ENCODE measurements at places on chromosomes 2 and 18.

- DNase-seq: no peak
Measured at GRCh38 chr2:176554101-176555048, 285.1 kb downstream of the MTX2 start.

DNA sequence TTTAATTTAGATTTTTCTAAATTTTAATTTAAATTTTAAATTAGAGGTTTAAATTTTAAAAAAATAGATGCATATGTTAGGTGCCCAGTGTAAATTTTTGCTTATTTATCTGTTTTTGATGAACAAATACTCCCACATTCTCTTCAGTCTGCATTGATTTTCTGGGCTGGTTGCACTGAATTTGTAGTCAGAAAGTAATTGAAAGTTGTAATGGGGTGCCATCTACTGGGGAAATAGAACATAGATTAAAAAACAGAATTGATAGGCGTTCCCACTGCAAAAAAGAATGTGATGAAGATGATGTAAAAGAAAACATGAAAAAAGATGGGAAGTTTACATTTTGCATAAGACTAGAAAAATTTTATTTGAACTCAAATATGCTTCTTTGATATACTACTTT lies 51.7 kb upstream of the CCDC85A start:
- DNase-seq: peak; percentile 29

- DNase-seq: no peak
Measured at GRCh38 chr2:226183550-226183949, 616.1 kb downstream of the IRS1 start.

DNA sequence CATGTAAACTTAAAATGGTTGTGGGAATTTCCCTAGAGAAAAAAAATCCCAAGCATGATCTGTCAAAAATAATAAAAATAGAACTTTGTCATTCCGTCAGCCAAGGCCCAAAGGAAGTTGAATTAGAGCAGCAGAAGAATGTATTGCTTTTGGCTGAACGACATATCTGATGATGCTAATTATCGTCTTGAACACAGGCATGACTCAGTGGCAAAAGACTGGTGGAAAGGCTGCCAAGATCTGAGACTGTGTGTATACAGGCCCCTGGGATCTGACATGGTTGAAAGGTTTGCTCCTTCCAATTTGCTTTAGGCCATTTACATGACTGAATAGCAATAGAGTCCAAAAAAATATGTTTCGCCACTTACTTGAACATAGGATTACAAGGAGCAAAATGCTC lies 1057.1 kb upstream of the CRIM1 start:
- DNase-seq: no peak

DNA sequence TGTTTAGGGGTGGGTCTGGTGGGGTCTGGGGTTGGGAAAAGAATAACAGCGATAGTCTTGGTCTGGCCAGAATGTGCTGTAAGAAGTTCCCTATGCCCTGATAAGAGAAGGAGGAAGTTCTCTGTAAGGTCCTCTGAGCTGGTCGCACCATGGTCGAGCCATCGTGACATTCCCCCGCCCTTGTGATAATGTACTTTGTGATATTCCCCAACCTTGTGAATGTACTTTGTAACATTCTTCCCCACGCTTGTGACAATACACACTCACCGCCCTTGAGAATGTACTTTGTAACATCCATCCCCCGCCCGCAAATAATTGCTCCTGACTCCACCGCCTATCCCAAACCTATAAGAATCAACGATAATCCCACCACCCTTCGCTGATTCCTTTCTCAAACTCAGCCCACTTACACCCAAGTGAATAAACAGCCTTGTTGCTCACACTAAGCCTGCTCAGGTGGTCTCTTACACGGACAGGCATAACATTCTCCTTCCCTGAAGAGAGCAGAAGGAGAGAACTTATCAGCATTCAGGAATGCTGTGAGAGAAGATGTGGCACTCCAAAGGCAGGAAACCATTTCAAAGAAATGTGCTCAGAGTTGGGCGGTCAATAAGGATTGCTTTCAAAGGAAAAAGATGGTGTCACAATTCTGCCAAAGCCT lies 17.8 kb upstream of the DUSP19 start:
- no peak for DNase-seq

- no peak for DNase-seq
Measured at GRCh38 chr18:9135912-9136314, 668 bp upstream of the ANKRD12 start.

DNA sequence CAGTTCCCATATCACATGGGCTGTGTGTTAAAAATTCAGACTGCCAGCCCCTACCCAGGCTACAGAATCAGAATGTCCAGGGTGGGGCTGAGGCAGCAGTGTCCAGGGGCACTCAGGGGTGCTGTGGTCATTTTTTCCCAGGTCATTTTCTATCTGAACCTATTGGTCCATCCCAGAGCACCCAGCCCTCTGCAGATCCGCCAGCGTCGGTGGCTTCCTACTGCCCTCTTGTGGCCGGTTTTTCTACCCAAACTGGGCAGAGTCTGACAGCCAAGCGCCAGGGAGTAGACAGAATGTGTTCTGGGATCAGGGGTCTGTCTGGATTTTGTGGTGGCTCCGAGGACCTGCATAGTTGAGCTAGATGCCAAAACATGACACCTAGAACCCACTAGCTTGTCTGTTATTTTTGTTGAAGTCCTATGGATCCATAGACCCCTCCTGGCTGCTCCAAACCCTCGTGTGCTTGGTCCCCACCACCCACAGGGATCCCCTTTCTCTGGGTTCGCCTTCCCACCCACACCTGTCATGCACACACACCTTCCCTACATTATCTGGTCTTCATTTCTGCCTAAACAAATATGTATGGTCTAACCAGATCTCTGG lies 34.1 kb upstream of the RMDN2 start:
- peak; percentile 38 for DNase-seq

DNA sequence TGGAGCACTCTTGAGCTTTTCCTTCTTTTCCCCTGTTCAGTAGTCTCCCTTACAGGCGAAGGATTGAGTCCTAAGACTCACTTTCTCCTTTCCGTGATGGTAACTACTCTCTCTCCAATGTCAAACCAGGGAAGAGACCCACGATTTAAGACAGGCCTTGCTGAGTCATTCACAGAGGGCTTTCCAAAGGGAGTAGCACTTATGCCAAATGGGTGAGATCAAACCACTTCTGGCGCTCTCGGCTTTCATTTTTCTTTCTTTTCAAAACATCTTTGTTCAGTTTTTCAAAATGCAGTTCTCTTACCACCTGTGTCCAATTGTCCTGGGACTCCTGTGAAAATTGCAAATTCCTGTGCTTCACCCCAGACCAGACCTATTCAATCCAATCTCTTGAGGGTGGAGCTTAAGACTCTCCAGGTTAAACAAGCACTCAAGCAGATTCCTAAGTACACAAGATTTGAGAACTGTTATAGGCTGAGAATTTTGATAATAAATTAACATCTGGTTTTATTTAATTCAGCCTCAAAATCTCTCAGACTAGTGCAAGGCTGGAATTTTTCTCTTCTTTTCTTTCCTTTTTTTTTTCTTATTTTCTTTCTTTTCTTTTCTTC lies 14.4 kb upstream of the MRPL19 start:
- no peak for DNase-seq

DNA sequence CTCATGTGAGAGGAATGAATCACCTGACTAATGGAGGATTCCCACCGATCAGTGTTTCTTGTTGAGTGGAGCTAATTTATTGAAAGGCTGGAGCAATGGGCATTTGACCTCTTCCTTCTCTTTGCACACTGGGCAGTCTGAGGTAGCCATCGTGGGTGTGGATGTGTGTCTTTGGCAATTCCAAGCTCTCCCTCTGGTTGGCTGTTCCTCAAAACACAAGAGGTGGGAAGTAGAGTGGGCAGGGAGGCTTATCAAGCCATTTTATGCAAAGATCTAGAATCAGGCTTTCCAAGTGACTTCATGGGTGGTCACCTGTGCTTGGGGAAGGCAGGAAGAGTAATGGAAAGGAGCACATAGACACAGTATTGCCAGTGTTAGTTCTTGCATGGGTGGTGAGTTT lies 154.8 kb downstream of the INSIG2 start:
- no peak for DNase-seq

DNA sequence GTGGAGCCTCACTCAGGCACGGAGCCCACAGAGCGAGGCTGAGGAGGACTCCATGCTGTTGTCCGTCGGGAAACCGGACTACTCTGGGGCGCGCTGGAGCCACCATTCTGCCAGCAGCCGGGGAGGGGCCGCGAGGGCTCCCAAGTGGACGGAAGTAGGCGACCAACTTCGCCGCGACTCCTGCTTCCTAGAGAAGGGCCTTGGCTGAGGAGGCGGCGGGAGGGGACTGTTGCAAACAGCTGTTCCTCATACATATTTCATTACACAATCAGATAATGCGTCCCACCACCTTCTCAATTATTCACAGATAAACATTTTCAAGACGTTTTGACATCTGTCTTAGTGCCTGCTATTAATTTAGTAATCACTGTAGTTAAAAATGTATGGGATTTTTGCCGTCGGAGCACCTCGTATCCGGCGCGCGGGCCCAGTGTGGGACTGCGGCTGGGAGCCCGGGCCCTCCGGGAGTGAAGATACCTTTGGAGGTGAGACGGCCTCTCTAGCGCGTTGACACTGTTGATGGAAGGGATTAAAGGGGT lies 11.7 kb upstream of the SIX3 start:
- DNase-seq: no peak

- no peak for DNase-seq
Measured at GRCh38 chr2:127545189-127545588, 9.7 kb downstream of the MYO7B start.

DNA sequence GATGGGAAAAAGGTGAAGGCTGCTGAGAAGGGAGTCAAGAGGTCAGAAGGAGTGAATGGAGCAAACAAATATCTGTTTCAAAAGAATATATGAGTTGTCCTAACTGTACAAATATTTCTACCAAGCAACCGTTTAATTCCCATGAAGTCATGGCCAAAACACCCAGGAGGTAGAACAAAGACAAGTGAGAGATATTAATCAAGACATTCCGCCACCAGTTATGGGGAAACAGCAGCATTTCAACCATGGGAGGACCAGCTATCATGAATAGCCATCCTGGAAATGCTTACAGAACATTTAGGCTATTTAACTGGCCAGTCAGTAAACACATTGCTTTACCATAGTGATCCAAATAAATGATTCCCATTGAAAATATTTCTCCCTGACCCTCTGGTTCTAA lies 396.3 kb downstream of the IRS1 start:
- no peak for DNase-seq

DNA sequence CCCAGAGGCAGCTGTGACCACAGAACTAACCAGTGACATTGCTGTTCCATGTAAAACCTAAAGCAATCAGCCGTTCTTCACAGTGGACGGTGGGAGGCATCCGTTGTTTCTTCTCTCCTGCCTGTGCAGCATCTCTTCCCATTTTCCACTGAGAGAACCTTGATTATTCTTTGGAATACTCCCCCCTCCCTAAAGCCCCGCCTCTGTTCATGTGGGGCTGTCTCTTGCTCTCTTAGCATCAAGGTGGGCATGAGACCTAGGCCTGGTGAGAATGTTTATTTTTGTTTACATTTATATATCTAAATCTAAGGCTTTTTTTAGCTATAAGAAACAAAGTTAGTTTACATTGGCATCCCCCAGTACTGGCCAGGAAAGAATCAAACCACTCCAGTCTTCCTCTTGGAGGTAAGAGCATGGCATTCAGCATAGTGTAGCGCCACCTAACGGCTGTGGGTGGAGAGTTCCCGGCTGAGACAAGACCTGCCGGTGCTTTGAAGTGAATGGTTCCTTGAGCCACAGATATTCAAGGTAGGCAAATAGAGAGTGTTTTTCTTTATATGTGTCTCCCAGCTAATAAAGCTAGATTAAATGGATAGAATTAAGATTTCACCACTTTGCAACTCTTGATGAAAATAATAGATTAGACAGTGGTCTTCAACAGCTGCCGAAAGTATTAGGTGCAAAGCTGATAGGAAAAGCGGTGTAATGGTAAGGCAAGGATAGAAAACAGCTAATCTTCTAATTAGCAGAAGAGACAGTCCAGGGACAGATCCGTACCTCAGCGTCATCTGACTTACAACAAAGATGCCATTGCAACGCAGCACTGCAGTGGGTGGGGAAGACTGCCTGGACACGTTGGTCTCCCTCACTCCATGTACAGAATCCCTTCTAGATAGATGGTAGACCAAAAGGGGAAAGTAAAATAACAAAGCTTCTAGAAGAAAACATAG lies 219.6 kb upstream of the RAB12 start:
- peak; percentile 48 for DNase-seq

GRCh38 chr2:129923265-129924091 lies 56.0 kb upstream of the RAB6C start:
- peak; percentile 11 for DNase-seq

GRCh38 chr2:31420936-31421335 lies 6.4 kb upstream of the XDH start:
- no peak for DNase-seq

DNA sequence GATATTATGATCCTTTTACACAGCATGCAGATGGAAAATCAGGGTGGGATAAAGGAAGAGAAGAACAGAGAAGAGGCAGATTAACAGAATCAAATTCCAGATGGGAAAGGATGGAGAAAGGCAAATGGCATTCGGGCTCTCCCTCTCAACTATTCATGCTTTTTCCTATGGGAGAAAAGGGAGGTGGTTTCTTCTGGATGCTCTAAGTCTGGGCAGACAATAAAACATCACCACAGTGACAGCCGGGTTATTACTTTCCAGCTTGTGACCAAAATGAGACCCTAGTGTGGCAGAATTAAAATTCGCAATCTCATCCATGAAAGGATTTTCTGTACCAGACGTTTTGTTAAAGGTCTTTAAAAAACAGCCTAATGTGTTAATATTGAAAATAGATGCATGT lies 440.7 kb downstream of the RND3 start:
- no peak for DNase-seq

- DNase-seq: no peak
Measured at GRCh38 chr2:101410746-101411145, 23.4 kb upstream of the CREG2 start.

GRCh38 chr18:37724206-37724605 lies 158.6 kb upstream of the CELF4 start:
- DNase-seq: no peak

- no peak for DNase-seq
Measured at GRCh38 chr2:8327371-8328100, 354.3 kb upstream of the ID2 start.

GRCh38 chr2:8445580-8445979 lies 236.3 kb upstream of the ID2 start:
- DNase-seq: no peak

All from fibroblast of skin of left quadriceps (primary cell).